CD4-positive, alpha-beta memory T cell (primary cell): ENCODE measurements at places on chromosomes 13 and 19.

DNA sequence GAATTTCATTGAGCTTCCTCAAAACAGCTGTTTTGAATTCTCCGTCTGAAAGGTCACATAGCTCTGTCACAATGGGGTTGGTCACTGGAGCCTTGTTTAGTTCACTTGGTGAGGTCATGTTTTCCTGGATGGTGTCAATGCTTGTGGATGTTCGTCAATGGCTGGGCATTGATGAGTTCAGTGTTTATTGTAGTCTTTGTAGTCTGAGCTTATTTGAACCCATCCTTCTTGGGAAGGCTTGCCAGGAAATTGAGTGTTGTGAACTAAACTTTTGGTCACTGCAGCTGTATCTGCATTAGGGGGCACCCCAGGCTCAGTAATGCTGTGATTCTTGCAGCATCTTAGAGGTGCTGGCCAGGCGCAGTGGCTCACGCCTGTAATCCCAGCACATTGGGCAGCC, 22.0 kb downstream of the BLOC1S3 start:
- no peak overlapping the region for H3K27ac ChIP-seq
- H3K27me3 ChIP-seq = no peaks in the 10 kb centered on the region
- H3K36me3 ChIP-seq = no peaks in the 10 kb centered on the region
- no peak for DNase-seq

DNA sequence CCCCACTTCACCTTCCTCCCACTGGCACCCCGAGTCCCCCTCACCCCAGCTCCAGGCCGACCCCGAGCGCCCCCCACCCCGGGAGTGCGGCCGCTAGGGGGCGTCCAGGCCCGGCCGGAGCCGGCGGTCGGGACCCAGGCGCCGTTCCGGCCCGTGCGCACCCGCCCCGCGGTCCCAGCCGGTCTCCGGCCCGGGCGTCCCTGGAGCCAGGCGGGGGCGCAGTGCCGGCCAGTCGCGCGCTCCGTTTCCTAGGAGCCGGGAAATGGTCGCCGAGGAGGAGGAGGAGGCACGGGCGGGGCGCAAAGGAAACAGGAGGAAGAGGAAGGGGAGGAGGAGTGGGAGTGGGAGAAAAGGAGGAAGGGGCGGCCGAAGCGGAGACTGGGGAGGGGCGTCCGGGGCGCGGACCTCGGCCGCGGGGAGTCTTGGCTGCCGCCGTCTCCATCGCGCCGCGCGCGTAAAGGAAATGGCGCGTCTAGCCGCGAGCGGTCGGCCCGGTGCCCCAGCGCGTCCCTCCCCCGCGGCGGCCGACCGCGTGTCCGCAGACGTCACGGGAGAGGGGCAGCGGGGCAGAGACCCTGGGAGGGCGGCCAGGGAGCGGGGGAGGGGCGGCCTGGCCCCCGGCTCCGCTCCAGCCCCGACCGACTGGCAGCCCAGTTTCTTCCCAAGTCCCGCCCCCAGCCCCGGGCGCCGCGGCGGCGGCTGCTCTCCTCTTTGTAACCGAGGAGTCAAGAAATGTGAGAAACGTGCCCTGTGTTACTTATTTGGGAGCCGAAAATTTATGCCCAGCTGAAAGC, 1.1 kb upstream of the KCTD15 start:
- H3K27me3 ChIP-seq = peaks cover 11% of the 10 kb centered on the region
- peak overlapping the region; percentile 15 for H3K27ac ChIP-seq
- peak; percentile 31 for DNase-seq

DNA sequence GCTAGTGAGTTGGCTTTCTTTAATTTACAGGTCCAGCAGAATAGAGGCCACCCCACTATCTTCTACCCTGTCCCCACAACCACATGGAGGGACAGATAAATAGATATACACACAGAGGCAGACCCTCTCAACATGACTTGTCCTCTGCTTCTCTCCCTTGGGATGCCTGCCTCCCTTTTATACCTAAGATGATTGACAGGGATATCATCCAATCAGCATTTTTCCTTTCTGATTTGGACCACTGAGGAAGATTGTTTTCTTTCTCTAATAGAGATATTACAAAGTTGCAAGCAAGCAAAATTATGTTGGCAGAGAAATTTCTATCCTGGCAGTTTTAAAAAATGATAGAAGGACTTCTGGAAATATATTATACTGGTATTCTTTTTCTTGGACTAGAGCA, 35.8 kb downstream of the STOML3 start:
- DNase-seq = no peak
- H3K4me3 ChIP-seq = no peak overlapping the region
- no peaks in the 10 kb centered on the region for H3K36me3 ChIP-seq
- no peak overlapping the region for H3K27ac ChIP-seq

DNA sequence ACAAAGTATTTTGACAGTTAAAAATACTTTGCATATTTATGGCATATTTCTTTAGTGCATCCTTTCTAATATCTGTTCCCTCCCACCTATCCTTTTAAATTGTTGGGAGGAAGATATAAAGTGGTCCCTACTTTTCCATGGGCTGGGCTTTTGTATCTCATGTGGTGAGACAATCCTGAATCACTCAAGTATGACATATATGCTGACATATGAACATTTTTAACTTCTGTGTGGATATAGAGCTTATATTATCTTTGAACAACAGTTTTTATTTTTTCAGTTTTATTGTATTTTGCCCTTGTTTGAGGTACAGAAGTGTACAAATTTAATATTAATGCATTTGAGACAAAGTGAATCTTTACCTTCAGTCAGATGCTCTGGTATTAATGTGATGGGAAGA, 3.4 kb downstream of the ZMYM2 start:
- peaks cover 62% of the 10 kb centered on the region for H3K4me1 ChIP-seq
- no peaks in the 10 kb centered on the region for H3K27me3 ChIP-seq
- peaks cover 22% of the 10 kb centered on the region for H3K36me3 ChIP-seq
- H3K4me3 ChIP-seq = no peak overlapping the region
- no peak for DNase-seq

GRCh38 chr13:27353166-27353583, 71.2 kb upstream of the GTF3A start:
- no peaks in the 10 kb centered on the region for H3K36me3 ChIP-seq
- H3K4me1 ChIP-seq = peaks cover 5% of the 10 kb centered on the region
- no peak for DNase-seq
- H3K4me3 ChIP-seq = no peak overlapping the region
- H3K27me3 ChIP-seq = no peaks in the 10 kb centered on the region
- H3K27ac ChIP-seq = no peak overlapping the region

DNA sequence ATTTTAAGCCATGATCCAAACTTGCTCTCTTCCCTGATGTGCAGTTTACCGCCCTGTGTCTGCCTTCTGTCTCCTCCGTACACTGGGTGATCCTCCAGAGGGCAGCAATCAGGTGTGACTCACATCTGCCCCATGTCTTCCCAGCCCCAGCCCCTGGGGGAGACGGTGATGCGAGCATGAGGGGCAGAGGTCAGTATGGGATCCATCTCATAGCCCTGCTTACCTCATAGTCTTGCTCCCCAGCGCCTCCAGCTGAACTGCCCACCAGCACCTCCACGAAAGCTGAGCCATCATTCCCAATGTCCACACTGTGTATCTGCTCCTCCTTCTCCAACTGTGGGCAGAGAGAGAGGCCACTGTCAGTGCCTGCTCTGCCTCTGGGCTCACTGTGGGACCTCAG, 14.6 kb downstream of the XRCC1 start:
- H3K36me3 ChIP-seq = peaks cover 9% of the 10 kb centered on the region
- no peak overlapping the region for H3K4me3 ChIP-seq
- H3K4me1 ChIP-seq = peaks cover 45% of the 10 kb centered on the region
- H3K27me3 ChIP-seq = no peaks in the 10 kb centered on the region
- DNase-seq = no peak
- H3K27ac ChIP-seq = no peak overlapping the region

GRCh38 chr13:23558675-23559536, 11.3 kb upstream of the TNFRSF19 start:
- H3K36me3 ChIP-seq = no peaks in the 10 kb centered on the region
- no peak overlapping the region for H3K27ac ChIP-seq
- no peaks in the 10 kb centered on the region for H3K27me3 ChIP-seq
- no peak overlapping the region for H3K4me3 ChIP-seq
- no peaks in the 10 kb centered on the region for H3K4me1 ChIP-seq
- no peak for DNase-seq

GRCh38 chr19:19526581-19527370, 1.9 kb upstream of the YJEFN3 start:
- H3K4me1 ChIP-seq = no peaks in the 10 kb centered on the region
- peaks cover 26% of the 10 kb centered on the region for H3K36me3 ChIP-seq
- H3K27me3 ChIP-seq = no peaks in the 10 kb centered on the region
- no peak overlapping the region for H3K4me3 ChIP-seq
- H3K27ac ChIP-seq = no peak overlapping the region

- H3K4me3 ChIP-seq = no peak overlapping the region
- H3K4me1 ChIP-seq = no peaks in the 10 kb centered on the region
- H3K27me3 ChIP-seq = no peaks in the 10 kb centered on the region
- no peaks in the 10 kb centered on the region for H3K36me3 ChIP-seq
Observed at GRCh38 chr13:79886601-79887000, 405.6 kb downstream of the NDFIP2 start.

DNA sequence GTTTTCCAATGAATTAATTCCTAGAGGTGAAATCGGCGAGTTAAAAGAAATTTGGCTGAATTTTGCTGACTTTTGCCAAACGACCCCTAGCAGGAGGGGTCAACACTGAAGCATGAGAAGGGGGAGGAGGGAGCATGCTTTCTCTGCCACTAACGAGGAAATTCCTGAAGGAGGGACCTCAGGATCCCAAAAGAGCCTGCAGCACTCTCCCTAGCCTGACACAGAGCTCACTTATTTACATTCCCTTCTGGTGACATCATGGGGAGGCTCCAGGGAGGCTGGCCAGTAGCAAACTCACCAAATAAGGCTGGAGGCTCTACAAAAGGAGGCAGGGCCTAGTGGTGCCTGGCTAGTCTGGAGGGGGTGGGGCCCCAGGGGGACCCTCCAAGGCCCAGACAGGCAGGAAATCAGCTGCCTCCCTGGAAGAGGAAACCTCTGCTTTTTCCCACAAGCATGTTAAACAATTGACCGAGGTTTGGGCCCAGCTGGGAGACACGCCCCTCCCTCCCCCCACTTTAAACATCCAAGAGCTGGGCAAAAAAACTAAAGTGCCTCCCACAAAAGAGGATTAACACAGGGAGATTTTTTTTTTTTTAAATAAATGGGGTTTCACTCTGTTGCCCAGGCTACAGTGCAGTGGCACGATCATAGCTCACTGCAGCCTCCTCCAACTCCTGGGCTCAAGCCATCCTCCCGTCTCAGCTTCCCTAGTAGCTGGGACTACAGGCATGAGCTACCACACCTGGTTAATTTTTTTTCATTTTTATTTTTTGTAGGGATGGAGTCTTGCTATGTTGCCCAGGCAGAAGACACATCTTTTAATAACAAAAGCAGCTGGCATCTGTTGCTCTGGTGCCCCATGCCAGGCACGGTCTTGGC, 2.1 kb downstream of the DAPK3 start:
- H3K4me1 ChIP-seq = peaks cover 25% of the 10 kb centered on the region
- H3K36me3 ChIP-seq = peaks cover 20% of the 10 kb centered on the region
- H3K4me3 ChIP-seq = no peak overlapping the region
- H3K27me3 ChIP-seq = no peaks in the 10 kb centered on the region

GRCh38 chr13:39263531-39263930, 225.3 kb downstream of the NHLRC3 start:
- H3K27ac ChIP-seq = no peak overlapping the region
- H3K4me3 ChIP-seq = no peak overlapping the region
- H3K27me3 ChIP-seq = no peaks in the 10 kb centered on the region
- no peak for DNase-seq
- H3K36me3 ChIP-seq = no peaks in the 10 kb centered on the region
- H3K4me1 ChIP-seq = no peaks in the 10 kb centered on the region

DNA sequence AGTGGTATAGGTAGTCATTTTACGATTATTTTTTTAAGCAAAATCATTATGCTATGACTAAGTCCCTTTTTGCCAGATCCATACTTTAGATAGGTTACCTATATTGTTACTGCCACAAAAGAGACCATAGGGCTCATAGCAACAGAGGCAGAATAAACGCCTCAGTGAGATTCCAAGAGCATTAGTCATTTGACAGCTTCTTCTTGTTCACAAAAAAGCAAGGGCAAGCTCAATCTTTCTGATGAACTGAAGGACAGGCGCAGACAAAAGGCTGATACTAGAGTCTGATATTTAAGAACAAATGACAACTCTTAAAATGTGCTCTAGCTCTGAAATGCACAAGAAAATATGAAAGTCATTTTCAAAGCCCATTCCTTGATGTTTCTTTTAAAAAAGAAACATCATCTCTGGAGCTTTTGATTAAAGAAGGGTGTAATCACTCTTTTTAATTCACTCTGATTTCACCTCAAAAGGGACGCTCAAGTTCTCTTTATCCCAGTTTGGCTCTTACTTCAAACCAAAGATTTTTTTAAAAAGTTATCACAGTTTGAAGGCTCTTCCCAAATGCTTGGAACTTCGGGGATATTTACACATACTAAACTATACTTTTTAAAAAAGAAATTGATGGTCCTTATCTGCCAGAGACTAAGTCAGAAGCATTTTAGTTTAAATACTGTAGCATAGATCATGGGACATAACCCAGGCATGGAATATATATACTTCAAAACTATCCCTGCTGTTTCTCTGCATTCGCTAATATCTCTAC, 187.2 kb downstream of the EFNB2 start:
- no peaks in the 10 kb centered on the region for H3K4me1 ChIP-seq
- no peak for DNase-seq
- H3K4me3 ChIP-seq = no peak overlapping the region
- H3K36me3 ChIP-seq = no peaks in the 10 kb centered on the region
- no peaks in the 10 kb centered on the region for H3K27me3 ChIP-seq

DNA sequence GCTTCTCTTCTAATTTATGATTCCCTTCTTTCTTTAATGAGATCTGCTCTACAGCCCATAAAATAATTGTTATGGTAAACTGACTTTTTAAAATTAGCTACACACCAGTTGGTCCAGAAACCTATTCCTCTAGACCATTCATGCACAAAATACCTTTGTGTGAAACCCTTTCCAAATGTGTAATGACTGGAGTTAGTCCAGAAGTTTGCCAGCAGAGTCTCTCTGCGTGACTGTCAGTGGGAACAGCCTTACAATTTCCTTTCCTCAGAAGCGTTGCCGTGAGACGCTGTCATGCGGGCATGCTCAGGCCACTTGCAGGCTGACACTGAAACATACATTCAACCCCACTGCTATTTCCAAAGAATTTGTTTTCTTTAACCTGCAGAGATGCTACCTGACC, 965.2 kb downstream of the PCDH9 start:
- no peaks in the 10 kb centered on the region for H3K27me3 ChIP-seq
- H3K27ac ChIP-seq = no peak overlapping the region
- no peak for DNase-seq
- no peaks in the 10 kb centered on the region for H3K4me1 ChIP-seq

DNA sequence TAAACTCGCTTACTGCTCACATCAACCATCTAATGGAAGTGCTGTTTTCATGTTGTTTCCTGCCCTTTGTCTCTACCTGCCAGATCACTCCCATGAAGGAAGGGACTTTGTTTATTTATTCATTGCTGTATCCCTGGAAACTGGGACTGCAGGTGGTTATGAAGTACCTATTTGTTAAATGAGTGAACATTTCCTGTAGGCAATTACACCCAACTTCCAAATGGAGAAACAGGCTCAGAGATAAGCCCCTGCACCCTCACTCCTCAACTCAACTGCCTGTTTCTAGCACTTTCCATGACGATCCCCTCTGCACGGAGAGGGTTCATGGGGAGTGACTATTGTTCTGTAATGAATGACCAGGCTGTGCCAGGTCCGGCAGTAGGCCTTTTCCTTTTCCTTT, 1.9 kb upstream of the SELENOW start:
- no peak overlapping the region for H3K27ac ChIP-seq
- no peaks in the 10 kb centered on the region for H3K36me3 ChIP-seq
- no peak for DNase-seq
- H3K4me1 ChIP-seq = peaks cover 17% of the 10 kb centered on the region
- H3K27me3 ChIP-seq = no peaks in the 10 kb centered on the region
